RWPE1 (cell line): ENCODE measurements at places on chromosomes 5 and 9.

DNA sequence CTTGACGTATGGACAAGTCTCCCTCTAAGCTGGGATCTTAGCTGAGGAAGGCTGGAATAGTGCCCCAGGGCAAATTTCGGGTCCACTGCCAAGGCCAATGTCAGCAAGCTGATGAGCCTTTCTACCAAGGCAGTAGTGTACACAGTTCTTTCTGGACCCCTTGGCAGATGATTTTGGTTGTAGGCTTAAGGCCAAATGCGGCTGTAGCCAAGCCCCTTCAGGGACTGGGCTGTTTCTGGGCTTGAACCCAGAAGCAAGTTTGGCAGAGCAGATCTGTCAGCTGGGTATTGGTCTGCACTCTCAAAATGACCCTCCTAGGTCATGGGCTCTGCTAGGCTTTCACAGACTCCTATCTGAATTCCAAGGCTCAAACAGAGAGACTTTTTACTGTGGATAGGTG is 121.6 kb downstream of the ADAMTSL1 start:
- DNase-seq: no peak

DNA sequence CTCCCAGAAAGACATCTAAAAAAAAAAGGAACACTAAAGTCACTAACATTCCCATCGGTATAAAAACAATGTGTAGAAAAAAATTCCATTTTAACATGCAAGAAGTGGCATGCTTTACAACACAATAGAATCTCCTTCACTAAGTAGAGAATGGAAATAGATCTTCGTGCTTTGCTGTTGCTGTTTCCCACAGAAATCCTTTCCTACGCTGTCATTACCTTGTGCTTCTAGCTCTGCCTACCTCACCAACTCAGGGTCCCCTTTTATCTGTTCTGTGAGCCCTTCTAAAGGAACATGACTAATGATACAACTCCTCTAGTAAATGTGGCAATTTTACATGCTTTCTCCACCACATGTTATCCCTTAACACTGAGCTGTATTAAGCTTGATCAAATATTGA is 202.9 kb downstream of the MCTP1 start:
- DNase-seq: no peak

DNA sequence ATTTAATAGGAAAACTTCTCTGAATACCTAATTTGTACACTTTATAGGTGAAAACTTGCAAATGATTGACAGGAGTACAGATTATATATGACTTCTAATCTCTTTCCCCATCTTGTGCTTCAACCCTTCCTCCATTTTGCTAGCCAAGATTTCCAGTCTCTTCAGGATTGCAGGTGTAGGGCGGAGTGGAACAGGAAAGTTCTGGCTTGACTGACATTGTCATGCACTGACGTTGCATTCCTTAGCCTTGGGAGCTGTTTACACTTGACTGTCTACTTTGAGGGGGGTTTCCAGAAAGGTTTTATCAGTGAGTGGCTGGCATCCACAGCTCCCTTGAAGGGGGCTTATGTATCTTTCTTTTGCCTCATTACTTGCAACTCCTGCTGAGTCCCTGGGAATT is 34.1 kb upstream of the GRIA1 start:
- DNase-seq: no peak

DNA sequence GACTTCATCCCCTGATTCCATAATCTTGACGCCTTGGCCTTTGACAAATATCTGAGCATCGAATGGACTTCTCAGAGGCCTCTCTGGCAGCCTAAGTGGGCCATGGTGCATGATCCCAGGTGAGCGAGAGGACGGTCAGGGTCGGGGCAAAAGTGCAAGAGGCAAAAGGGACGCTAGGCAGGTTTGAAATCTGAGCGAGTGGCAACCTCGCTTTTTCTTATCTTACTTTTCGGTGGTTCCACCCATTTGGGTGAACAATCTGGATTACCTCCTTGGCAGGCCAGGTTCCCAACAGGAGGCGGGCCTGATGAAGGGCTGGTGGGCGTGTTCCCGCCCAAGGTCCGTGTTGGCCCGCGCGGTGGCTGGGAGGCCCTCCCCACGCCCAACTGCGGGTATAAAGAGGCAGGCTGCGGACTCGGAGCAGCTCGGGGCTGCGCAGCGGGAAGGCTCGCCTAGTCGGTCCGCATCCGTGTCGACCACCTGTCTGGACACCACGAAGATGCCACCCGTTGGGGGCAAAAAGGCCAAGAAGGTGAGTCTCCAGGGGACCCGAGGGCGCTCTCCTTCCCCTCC is at the start of gene BHMT:
Gene BHMT (plus strand): TSS at position 423 of the 573 bp plus-strand sequence. CDS start 77 bp downstream, at position 500.
- DNase-seq: no peak

- DNase-seq: no peak
Observed at GRCh38 chr9:136978865-136979544, 1.7 kb downstream of the PTGDS start.

GRCh38 chr9:6873857-6874256 is 116.1 kb downstream of the KDM4C start:
- DNase-seq: no peak
